ENCODE measurements at places on chromosomes 4 and X. TPM values are rescaled to one million over a fixed set of nuclear protein-coding genes. Genes with fewer than 3 reads are reported as not detected.
A peak's percentile ranks its signal among the peaks of the same experiment; 100 is the strongest.

GRCh38 chr4:97828646-97829045 lies 314.6 kb downstream of the STPG2 start:
- no peak for DNase-seq

FATE1 gene
- total RNA-seq: not detected

DNA sequence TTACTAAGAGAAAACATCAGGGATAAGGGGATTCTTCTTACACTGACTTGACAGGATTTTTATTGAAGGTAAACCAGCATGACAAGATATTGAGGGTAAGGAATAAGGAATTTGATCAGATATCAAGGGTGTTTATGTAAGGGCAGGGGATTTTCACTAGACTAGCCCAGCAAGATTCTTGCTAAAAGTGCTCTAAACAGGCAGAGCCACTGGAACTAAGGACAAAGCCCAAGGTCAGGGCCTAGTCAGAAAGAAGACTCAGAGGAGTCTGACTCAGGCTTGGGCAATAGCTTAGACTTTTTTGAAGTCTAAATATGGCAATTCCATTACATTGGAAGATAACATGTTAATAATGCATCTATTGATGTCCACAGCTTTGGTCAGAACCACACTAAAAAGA lies 6.5 kb upstream of the GLRA3 start:
- DNase-seq: no peak

DNA sequence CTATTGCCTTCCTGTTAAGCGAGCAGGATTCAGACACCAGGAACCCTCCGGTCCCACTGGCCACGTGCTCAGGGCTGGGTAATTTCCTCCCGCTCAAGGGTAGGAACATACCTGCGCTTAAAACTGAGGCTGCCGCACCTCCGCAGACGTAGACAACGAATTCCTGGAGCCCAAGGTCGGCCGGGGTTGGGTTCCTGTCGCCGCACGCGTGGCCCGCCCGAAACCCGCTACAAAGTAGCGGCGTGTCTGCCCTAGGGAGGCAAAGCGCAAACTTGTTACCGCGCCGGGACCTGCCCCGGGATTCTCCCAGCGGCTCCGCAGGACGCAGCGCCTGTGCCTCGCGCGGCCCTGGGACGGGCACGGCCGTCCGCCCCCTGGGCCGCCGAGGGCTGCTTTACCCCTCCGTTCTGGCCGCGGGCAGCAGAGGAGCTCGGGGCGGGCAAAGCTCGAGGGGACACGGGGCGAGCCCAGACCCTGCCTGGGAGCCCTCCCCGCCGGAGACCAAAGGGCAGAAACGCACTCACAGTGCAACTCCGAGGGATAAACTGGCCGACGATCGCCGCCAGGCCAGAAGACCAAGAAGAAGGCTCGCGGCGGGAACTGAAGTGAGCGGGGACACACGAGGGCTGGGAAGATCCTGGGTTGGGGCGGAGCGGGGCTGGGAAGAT lies at the start of gene ERVMER34-1:
ERVMER34-1 (minus strand) TSS at position 607 of the 668 bp plus-strand sequence. CDS start 5,905 bp downstream, outside the sequence.
- DNase-seq: peak; percentile 2

DNA sequence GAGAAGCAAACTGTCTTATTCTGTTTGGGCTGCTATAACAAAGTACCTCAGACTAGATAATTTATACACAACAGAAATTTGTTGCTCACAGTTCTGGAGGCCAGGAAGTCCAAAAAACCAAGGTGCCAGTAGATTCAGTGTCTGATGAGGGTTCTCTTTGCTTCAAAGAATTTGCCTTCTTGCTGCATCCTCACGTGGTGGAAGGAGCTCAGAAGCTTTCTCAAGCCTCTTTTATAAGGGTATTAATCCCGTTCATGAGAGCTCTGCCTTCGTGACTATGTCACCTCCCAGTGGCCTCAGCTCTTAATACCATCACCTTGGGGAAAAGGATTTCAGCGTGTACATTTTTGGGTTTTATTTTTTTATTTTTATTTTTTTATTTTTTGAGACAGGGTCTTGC lies 20.1 kb downstream of the CA5B start:
- no peak for DNase-seq

DNA sequence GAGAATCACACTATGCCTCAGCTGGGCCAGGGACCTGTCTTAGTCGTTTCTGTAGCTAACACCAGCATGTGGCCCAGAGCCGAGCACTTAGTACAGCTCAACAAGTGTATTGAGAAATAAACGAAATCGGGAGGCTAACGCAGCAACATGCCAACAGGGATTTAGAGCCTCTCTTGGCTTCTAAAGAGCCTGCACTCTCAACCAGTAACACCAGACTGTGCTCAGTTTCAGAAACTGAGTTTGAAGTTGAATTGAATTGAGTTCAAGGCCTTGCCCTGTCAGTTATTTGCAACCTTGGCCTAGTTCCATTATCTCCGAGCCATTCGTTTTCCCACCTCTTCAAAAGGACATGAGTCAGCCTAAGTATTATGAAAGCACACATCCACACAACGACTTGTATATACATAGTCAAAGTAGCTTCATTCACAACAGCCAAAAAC lies 71.3 kb upstream of the LDB2 start:
- DNase-seq: no peak

DNA sequence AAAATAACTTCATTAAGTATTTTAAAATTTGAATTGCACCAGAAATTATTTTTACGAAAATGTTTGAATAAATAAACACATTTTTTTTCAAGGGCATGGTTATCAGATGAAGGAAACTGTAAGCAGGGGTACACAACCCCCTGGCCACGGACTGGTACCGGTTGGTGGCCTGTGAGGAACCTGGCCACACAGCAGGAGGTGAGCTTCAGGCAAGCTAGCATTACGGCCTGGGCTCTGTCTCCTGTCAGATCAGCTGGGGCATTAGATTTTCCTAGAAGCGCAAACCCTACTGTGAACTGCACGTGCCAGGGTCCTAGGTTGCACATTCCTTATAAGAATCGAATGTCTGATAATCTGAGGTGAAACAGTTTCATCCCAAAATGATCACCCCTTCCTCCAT lies 1499.7 kb upstream of the AGA start:
- no peak for DNase-seq

All from Caki2 (cell line).